ENCODE measurements at places on chromosomes 5 and 9. TPM values are rescaled to one million over a fixed set of nuclear protein-coding genes. Genes with fewer than 3 reads are reported as not detected.

Gene SPINK7
- total RNA-seq, result not detected

DNA sequence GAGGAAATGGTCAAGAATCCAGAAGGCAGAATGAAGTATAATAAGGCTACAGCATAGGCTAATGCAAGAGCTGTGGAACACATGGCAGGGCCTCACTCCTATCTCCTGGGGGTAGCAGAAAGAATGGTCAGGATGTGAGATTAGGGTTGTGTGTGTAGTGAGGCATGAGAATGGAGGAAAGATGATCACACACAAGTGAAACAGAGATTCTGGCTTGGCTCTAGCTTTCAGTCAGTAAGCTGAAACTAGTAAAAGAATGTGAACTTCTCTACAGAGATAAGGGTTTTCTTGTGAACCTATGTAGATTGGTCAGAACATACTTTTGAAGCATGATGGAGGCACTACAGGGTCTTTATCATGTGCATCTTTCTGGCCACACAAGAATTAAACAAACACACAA lies 298.8 kb downstream of the ASTN2 start:
- no peaks in the 10 kb centered on the region for H3K4me1 ChIP-seq
- no peak overlapping the region for H3K27ac ChIP-seq
- no peaks in the 10 kb centered on the region for H3K36me3 ChIP-seq
- DNase-seq, result no peak

DNA sequence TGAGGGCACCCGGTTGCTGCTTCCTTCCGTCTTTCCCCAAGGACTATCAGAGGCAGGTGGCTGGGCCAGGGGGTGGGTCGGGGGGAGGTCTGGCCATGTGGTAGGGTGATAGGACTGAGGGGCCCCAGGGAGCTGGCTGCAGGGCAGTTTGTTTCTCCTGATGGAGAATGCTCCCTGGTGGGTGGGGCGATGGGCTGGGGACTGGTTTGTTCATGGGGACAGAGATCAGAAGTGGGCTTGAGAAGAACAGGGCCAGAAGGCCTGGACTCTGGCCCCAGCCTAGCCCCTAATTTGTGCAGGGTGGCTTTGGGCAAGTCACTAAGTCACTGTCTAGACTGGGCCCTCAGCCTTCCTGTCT lies 117.4 kb downstream of the RGS3 start:
- H3K27ac ChIP-seq, result peak overlapping the region; percentile 96
- peaks cover 84% of the 10 kb centered on the region for H3K4me1 ChIP-seq
- peak overlapping the region; percentile 80 for H3K4me3 ChIP-seq
- H3K36me3 ChIP-seq, result no peaks in the 10 kb centered on the region
- H3K27me3 ChIP-seq, result no peaks in the 10 kb centered on the region

Gene PCSK5
- total RNA-seq, result 9.9 TPM

DNA sequence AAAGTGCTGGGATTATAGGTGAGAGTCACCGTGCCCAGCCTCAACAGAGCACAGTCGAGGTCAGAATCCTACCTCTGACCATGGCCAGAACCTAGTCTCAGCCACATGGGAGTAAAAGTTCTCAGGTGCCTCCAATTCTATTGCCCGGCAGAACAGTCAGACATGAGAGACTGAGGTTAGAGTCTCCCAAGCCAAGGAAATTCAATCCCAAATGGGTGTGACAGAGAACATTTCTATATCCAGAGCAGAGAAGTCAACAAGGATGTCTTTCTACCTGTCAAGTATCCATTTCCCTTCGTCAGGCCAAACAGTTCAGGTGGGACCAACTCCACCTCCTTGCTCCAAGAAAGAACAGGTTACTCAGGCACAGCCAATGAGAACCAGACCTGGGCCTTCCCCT lies 10.5 kb downstream of the ANXA6 start:
- peaks cover 9% of the 10 kb centered on the region for H3K36me3 ChIP-seq
- H3K4me1 ChIP-seq, result peaks cover 87% of the 10 kb centered on the region
- DNase-seq, result no peak
- no peak overlapping the region for H3K4me3 ChIP-seq
- no peaks in the 10 kb centered on the region for H3K27me3 ChIP-seq

DNA sequence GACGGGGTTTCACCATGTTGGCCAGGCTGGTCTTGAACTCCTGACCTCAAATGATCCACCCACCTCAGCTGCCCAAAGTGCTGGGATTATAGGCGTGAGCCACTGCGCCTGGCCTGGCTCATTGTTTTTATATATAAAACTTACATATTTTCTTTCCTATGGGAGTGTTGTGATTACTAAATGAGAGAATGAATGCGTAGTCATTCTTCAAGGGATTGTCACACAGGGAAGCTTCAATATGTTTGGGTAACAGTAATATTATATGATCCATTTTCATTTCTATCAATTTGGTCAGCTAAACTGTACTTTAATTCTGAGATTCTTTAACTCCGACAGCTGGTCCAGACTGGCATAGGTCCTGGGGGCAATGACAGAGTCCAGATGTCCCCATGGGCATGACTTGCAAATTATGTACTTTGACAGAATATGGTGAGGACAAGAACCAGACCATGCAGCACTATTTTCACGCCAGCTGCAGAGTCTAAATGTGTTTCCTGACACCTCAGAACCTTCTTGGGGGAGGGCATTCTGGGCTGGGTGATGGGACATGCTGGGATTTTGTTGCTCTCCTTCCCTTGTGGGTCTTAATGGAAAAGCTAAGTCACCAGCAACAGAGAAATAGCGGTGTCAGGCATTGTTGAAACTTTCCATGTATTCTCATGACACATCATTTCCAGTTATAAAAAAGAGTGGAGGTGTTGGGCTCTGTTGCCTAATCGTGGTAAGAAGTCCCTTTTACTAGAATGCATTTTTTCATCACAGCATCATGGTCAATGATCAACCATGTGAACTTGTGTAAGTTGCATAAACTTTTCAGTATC lies 40.9 kb upstream of the TNC start:
- peaks cover 24% of the 10 kb centered on the region for H3K27me3 ChIP-seq
- H3K4me1 ChIP-seq, result no peaks in the 10 kb centered on the region
- H3K27ac ChIP-seq, result no peak overlapping the region
- no peaks in the 10 kb centered on the region for H3K36me3 ChIP-seq

DNA sequence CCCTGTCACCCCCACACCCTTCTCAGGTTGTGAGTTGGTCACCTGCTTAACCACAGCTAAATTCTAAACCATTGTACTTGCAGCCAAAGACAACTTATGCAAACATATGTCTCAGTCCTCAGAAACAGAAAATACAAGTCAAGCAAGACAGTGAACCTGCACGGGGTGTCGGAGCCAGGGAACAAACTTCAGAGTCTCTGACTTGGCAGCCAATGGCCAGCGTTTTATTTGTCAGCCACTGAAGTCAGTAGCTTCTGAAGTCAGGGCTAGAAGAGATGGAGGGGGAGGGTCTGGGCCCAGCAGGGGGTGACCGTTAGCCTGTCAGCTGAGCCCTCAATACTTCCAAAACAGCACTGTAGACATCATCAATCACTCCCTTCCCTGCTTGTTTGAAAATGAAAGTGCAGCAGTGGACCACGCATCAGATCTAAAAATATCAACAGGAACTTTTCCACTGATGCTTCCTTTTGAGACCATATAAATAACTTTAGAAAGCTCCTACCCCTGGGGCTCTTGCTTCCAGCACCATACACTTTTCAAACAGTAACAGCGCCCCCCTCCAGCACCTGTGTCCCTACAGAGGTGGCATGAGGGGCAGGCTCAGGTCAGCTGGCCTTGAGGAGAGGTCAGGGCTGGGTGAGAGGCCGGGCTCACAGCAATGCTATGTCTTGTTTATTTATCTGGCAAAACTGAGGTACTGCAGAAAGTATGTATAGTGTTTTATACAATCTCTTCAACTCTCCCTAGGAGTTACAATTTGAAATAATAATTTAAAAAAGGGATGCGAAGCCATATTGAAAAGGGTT lies 142.5 kb downstream of the ACER2 start:
- H3K27ac ChIP-seq, result no peak overlapping the region
- H3K36me3 ChIP-seq, result no peaks in the 10 kb centered on the region
- H3K27me3 ChIP-seq, result no peaks in the 10 kb centered on the region
- no peak for DNase-seq
- H3K4me1 ChIP-seq, result no peaks in the 10 kb centered on the region

Gene NTRK2
- total RNA-seq, result 0.24 TPM

- no peaks in the 10 kb centered on the region for H3K27me3 ChIP-seq
- no peak for DNase-seq
- peaks cover 17% of the 10 kb centered on the region for H3K36me3 ChIP-seq
- no peak overlapping the region for H3K27ac ChIP-seq
- no peak overlapping the region for H3K4me3 ChIP-seq
These were observed 2.8 kb upstream of the CMYA5 start for GRCh38 chr5:79686799-79687198.

DNA sequence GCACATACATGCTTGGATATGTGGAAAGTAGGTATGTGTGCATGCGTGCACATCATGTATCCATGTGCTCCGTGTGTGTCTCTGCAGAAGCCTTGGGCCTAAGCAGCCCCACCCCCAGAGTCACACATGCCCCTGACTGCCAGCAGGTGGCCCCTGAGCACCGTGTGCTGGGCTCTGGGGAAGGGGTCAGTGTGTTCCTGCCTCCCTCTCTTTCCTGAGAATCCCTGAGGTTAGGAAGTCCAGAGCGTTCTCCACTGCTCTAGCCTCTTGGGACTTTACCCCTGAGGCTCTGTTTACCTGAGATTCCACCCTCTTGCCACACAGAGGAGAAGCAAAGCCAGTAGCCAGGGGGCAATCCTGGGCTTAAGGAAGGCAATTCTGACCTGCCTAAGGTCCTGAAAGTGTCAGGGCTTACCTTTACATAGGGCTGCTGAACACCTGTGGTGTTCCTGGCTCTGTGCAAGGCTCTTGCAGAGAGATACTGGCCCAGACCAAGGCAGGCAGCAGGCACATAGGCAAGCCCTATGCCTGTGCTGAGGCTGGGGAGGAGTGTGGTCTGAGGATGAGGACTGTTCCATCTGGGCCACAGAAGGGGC lies 207.3 kb downstream of the TMEM38B start:
- H3K27ac ChIP-seq, result no peak overlapping the region
- H3K27me3 ChIP-seq, result peaks cover 20% of the 10 kb centered on the region
- no peaks in the 10 kb centered on the region for H3K4me1 ChIP-seq

DNA sequence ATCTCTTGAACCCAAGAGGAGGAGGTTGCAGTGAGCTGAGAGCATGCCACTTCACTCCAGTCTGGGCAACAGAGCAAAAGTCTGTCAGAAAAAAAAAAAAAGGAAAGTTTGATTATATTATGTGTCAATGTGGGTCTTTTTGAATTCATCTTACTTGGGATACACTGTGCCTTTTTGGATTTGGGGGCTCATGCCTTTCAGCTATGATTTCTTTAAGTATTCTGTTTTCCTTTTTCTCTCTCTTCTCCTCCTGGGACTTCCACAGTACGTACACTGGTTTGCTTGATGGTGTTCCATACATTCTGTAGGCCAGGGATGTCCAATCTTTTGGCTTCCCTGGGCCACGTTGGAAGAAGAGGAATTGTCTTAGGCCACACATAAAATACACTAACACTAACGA lies 128.3 kb downstream of the DPYSL3 start:
- H3K36me3 ChIP-seq, result no peaks in the 10 kb centered on the region
- no peak for DNase-seq

Gene PCDHB10
- not detected for total RNA-seq

- H3K27me3 ChIP-seq, result peaks cover 10% of the 10 kb centered on the region
- no peaks in the 10 kb centered on the region for H3K4me1 ChIP-seq
- H3K36me3 ChIP-seq, result no peaks in the 10 kb centered on the region
- DNase-seq, result no peak
- H3K4me3 ChIP-seq, result no peak overlapping the region
- no peak overlapping the region for H3K27ac ChIP-seq
These were observed 650.3 kb downstream of the CCDC171 start for GRCh38 chr9:16202914-16203728.

Gene NUTM2G
- total RNA-seq, result not detected

Gene CDH6
- total RNA-seq, result not detected

Gene ADAMTS2
- total RNA-seq, result not detected

GRCh38 chr5:58648846-58649245 lies 66.0 kb downstream of the RAB3C start:
- DNase-seq, result no peak
- no peak overlapping the region for H3K27ac ChIP-seq
- no peak overlapping the region for H3K4me3 ChIP-seq
- H3K36me3 ChIP-seq, result no peaks in the 10 kb centered on the region
- no peaks in the 10 kb centered on the region for H3K4me1 ChIP-seq

DNA sequence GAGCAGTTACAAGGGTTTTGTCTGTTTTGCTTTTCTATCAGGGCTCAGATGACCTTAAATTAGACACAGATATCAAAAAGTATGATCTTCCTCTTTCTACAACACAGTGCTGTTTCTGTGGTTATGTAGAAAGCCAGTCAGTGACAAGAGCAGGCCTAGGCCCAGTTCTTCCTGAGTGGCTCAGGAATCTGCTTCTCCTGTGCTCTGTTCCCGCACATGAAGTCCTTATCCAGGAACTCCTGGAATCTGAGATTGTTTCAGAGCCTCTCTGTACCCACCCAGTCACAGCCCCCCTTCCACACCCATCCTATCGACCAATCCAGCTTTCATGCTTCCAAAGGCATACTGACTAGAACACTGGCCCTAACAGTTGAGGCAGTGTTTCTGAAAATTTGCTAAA lies 40.4 kb upstream of the SMU1 start:
- H3K4me1 ChIP-seq, result peaks cover 28% of the 10 kb centered on the region
- H3K36me3 ChIP-seq, result peaks cover 13% of the 10 kb centered on the region

DNA sequence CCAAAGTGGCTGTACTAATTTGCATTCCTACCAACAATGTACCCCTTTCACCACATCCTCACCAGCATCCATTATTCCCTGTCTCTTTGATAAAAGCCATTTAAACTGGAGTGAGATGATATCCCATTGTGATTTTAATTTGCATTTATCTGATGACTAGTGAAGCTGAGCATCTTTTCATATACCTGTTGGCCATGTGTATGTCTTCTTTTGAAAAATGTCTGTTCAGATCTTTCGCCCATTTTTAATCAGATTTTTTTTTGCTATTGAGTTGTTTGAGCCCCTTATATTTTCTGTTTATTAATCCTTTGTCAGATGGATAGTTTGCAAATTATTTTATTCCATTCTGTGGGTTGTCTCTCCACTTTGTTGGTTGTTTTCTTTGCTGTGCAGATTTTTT lies 121.0 kb upstream of the LRRTM2 start:
- no peak overlapping the region for H3K4me3 ChIP-seq
- no peak for DNase-seq
- H3K27ac ChIP-seq, result no peak overlapping the region
- H3K27me3 ChIP-seq, result no peaks in the 10 kb centered on the region
- no peaks in the 10 kb centered on the region for H3K4me1 ChIP-seq

DNA sequence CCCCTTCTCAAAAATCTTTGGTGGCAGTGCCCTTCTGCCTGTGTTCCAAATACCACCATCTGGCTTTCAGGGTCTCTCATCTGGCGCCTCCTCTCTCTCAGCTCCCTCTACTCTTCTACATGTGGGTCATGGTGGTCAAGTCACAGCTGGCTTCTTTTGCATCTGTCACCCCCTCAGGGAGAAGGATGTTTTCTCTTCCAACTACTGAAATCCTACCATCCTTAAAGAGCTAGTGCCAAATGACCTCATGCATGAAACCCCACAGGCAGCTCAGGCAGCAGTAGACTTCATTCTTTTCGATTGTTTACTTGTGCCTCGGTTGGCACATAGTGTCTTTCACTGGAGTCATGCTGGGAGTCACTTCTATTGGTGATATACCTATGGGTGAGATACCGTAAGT lies 219.2 kb downstream of the DCP2 start:
- no peak for DNase-seq
- peaks cover 2% of the 10 kb centered on the region for H3K27me3 ChIP-seq
